ENCODE measurements at places on chromosomes 2 and 18.

DNA sequence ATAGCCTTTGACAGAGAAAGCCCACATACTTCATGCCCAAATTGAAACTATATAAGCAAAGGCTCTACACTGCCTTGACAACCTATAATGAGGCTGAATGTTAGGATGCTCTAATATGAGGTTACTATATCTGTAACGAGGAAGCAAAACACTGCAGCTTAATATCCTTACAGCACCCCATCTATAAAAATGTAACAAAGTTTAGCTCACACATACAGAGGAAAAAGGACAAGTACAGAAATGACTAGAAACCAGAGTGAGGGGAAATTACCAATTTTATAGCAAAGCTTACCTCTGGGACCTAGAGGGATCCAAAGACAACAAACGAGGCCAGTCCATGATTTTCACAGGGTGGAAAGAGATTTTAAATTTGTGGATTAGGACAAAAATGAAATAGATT, 138.5 kb downstream of the COL4A4 start:
- DNase-seq = no peak

DNA sequence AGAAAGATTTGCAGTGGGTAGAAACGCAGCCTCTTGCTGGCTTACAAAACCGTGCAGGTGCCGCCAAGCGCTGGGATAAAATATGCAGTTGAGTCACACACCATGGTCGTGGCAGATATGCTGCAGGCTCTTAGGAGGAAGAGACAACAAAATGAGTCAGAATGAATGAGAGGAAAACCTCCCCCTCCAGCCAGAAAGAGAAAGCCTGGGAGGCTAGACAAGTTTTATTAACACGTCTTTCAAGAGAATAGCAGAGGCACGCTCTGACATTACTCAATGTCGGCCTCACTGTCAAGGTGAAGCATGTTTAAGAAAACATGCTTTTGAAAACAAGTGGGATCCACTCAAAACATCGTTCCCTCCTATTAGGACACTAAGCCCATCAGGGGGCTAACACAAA, 37.1 kb upstream of the ZCCHC2 start:
- no peak for DNase-seq

DNA sequence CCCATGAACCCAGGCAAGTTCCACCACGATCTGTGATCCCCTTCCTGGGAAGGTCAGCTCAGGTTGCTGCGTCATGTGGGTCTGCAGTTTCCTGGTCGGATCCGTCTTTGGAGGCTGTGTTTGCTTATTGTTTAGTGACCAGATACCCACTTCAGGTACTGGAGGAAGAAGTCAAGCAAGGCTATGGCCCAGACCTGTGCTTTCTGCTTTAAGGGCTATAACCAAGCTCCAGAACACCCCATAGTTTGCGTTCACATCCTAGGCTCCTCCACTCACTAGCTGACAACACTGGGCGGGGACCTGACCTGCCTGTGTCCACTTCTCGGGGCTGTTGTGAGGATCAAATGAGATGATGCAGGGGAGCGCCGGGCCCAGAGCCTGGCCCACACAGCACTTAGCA, 44.0 kb downstream of the MAL start:
- DNase-seq = no peak

GRCh38 chr2:156322051-156322685, 10.4 kb downstream of the NR4A2 start:
- DNase-seq = no peak

DNA sequence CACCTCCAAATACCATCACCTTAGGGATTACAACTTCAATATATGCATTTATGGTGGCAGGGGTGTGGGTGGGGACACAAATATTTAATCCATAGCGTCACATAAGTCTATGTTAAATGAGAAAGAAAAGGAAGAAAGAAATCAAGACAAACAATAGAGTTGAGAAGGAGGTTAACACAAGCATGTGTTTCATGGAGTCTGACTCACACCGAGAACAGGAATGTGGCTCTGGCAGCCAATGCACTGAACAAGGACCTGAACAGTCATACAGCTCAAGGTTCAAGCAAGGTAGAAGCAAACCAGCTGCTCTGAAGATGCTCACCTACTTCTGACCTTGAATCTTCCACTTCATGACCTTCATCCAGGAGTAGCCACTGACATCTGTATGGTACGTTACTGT, 36.2 kb upstream of the LPIN1 start:
- no peak for DNase-seq

- DNase-seq = no peak
Measured at GRCh38 chr2:201194097-201194496, 11.2 kb downstream of the CASP10 start.

DNA sequence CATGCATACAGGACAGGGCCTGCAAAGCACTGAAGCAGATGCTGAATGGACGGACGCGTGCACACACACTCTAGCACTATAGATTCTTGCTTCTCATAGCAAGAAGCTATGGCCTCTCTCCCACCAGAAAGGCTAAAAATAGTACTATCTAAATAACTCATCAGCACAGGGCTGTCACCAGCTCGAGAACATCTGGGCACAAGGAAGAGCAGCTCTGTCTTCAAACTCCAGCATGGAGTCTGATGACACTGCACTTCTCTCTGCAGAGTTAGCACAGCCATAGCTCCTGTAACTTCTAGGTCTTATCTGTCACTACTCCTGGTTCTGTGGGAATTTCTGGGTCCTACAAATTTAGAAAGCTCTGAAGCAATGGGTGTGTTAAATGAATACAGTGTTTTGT, 123.5 kb downstream of the MYO5B start:
- no peak for DNase-seq

DNA sequence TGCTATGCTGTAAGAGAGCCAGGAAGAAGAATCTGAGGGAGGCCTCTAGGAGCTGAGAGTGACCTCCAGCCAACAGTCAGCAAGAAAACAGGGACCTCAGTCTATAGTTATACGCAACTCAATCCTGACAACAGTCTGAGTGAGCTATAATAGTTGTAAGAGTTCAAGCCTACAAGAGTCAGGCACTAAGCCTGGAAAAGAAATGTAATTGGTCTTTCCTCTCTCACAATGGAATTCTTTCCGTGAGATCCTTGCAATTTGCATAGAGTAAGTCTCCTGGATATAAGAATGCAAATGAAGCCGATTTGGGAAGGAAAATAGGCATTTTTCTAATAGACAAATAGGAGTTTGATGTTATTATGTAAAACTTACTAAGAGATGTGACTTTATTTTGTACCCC, 1332.6 kb upstream of the CELF4 start:
- no peak for DNase-seq

DNA sequence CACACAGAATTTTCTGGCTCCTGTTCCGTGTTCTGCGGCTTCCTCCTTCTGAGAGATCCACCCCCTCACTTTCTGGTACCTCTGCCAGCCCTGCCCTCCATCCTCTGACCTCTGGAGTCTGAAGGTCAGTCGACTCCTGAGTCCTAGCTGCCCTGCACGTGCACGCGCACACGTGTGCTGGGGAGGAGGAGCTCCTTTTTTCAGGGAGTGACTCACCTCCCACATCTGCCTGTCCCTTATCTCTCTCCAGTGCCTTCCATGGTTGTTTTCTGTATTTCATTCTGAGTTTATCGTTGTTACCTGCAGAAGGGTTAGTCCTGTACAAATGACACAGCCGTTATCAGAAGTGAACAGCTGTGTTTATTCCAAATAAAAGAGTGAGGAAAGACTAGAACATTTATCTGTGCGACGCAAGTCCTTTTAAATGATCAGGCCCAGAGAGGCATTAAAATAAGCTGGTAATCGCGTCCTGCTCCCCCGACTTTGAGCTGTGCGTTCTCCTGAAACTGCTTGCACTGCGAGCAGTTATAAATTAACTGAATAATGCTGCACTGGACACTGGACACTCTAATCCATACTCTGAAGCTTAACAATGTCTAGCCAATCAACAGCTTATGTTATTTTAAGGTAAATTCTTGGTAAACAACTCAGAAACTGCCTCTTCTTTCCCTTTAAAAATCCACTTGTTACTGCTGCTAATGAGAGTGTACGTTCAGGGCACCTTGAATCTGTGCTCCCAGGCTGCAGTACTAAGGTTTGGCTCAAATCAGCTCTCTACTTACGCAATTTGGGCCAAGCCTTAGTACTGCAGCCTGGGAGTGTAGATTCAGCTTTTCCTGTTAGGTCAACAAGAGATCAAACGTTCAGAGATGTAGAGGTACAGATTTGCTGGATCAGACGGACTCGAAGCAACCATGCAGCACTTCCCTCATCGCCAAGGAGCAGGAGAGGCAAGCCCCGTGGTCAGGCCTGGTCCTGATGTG, 72.5 kb downstream of the GALR1 start:
- no peak for DNase-seq
